Mesenteric fat pad (tissue), 1 donor: ENCODE measurements at places on chromosomes 1 and 21. TPM values are rescaled to one million over a fixed set of nuclear protein-coding genes. Genes with fewer than 3 reads are reported as not detected.

The LCE2B gene
- not detected for total RNA-seq

The MRTO4 gene
- 33.5 TPM for total RNA-seq

The TNFRSF14 gene
- total RNA-seq, result 53.7 TPM

The LRRC39 gene
- total RNA-seq, result 1.0 TPM

The PDE9A gene
- 7.9 TPM for total RNA-seq

The TMEM269 gene
- not detected for total RNA-seq

The LCE2A gene
- total RNA-seq, result not detected

The TCHH gene
- total RNA-seq, result 1.1 TPM

The FAM177B gene
- total RNA-seq, result not detected

The GJA8 gene
- total RNA-seq, result not detected

The RNF186 gene
- total RNA-seq, result not detected

The TNFAIP8L2 gene
- total RNA-seq, result 8.0 TPM
